ENCODE measurements at places on chromosomes 12 and 14.

DNA sequence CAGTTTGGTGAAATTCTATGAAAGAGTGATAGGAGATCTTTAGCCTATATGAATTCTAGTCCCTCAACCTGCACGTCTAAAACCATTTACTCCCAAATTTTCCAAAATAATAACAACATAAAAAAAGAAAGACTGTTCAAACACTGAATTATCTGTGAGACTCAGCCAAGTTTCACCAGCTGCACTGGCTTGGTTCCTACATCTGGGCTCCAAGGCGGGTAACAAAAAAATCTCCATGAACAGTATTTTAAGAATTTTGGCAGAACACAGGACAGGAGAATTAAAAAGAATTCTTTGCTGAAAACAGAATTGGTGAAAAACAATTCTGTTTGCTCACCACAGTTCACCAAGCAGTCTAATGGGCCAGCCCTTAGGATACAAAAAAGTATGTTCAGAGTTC is 536.8 kb upstream of the ATP2B1 start:
- DNase-seq: no peak

DNA sequence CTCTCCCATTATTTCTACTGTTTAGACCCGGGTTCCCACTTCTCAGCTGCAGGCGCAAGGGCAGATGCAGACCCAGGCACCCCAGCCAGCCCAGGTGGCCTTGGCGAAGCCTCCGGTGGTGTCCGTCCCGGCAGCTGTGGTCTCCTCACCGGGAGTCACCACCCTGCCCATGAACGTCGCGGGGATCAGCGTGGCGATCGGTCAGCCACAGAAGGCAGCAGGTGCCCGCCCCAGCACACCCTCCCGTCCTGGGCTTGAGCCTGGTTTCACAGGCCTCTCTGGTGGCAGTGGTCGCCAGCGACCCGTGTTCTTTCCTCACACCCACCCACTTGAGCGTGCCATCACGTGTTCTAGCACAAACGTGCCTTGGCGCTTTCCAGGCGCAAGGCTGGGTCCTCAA is 77.4 kb downstream of the DDX51 start:
- DNase-seq: no peak

GRCh38 chr12:30548203-30548602 is 147.5 kb downstream of the IPO8 start:
- no peak for DNase-seq

DNA sequence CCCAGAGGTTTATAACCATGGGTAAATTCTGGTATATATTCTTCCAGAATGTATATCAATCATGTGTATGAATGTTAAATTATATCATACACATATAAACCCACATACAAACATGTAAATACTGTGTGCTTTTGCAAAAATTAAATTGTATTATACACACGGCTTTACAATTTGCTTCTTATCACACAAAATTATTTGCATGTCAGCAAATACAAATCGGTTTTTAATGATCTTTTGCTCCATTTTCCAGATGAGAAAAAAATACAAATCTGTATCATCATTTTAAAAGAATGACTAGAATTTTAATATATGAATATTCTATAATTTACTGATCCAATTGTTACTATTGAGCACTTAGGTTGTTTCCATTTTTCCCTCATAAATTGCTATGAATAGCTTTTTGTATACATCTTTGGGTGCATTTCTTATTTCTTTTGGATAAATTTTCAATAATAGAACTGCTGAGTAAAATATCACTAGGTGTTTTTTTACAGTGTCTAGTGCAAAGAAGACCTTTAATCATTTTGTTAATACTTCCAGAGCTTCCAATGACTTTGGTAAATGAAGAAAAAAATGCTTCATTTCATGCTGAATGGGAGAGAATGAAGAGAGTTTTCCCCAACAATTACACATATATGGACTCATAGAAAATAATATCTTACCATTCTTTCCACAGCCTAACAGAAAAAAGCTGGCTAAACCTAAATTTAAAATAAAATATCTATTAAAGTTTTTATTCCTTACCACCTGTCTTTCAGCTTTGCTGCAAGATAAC is 3.5 kb downstream of the LYZ start:
- no peak for DNase-seq

DNA sequence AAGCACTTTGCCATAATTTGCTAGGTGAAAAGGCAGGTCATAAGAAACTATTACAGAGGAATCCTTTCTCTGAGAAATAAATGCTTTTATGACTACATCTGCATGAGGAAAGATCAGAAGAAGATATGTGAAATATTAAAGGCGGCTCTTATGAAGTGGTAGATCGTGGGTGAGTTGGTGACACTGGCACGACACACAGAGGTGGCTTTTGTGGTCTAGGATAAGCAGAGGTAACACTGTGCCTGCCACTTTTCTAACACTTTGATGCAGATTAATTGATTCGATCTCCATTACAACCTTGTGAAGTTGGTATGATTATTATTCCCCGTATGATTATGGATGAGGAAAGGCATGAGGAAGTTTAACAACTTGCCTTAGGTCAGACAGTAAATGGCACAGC is 60.0 kb upstream of the ELK3 start:
- DNase-seq: no peak

DNA sequence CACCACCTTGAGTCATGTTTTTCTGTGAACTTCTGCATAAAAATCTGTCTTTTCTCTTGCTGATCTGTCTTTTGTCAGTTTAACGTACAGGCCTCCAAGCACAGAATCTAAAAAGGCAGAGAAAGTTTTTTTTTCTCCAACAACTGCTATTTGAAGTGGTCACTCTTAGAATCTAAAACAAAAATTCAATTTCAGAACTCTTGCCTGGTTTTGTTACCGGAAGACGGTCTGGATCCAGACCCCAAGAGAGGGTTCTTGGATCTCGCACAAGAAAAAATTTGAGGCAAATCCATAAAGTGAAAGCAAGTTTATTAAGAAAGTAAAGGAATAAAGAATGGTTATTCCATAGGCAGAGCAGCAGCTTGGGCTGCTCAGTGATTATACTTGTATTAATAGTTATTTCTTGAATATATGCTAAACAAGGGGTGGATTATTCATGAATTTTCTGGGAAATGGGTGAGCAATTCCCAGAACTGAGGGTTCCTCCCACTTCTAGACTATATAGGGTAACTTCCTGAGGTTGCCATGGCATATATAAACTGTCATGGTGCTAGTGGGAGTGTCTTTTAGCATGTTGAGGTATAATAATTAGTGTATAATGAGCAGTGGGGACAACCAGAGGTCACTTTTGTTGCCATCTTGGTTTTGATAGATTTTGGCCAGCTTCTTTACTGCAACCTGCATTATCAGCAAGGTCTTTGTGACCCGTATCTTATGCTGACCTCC is 150.0 kb upstream of the PLEKHA5 start:
- DNase-seq: no peak

GRCh38 chr14:52265253-52265652 is 2.2 kb upstream of the PTGDR start:
- DNase-seq: no peak

- DNase-seq: no peak
These were observed 78.3 kb downstream of the NPAS3 start for GRCh38 chr14:33017016-33017415.

DNA sequence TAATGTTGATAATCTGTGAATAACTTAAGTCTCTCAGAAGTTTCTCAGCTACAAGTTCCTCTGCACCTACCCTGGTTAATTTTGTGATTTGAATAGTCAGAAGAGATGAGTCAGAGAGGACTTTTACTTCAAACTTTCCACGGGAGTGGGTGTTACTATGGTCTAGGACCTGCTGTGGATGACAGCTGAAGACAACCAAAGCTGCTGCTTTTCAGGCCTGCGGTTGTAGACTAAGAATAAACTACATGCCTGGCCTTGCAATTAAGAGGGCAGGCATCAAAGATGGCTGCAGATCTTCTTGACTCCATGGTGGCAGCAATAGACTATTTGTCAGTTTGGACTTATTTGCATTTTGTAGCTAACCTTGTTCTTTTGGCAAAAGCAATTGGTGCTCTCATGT is 227.1 kb upstream of the KRR1 start:
- no peak for DNase-seq

DNA sequence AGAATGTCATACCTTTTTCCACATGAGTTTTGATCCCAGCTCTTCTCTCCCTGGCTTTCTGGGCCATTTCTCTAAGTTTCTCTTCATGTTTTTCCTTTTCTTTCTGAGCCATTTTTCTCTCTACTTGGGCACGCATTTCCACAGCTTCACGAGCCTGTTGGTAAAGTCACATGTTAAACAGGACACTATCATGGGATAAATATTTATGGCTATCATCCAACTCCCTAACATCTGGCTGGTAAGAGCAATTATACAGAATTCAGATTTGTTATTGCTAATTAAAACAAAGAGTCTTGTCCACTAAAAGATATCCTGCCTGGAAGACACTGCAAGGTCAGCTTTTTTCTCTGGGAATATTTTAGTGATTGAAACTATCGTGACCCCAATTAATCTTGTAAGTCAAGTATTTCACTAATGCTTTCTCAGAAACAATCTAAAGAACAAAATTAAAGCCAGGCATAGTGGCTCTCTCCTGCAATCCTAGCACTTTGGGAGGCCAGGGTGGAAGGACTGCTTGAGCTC is 23.1 kb downstream of the SLIRP start:
- DNase-seq: no peak

- no peak for DNase-seq
These were observed 117.9 kb downstream of the SLC15A5 start for GRCh38 chr12:16159571-16159970.

GRCh38 chr12:124914392-124915238 is at the start of gene UBC:
UBC (minus strand) TSS chr12:124914650; CDS start chr12:124913771, 879 bp downstream.
- DNase-seq: peak; percentile 83

DNA sequence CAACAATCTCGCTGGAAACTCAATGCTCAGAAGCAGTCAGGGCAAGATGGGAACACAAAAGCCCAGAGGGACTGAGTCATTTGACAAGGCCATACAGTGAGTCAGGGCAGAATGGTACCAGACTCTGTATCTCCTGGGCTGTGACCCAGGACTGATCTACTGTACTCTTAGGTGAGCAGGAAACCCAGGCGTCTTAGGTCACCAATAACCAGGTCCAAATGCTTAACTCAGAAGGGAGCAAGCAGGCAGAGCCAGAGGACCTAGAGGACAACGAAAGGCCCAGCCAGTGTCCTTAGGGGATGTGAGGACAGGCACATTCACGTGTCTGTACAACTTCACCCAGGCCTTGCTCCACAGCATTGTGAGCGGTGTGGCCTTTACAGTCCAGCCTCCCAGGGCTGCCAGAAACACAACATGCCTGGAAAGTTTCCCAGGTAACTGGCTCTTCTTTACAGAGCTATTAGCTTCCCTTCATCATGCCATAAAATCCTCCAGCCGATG is 69.9 kb downstream of the ARL6IP4 start:
- no peak for DNase-seq

GRCh38 chr12:127194176-127194575 is 1072.8 kb upstream of the TMEM132C start:
- no peak for DNase-seq

- no peak for DNase-seq
These were observed 124.3 kb upstream of the EGLN3 start for GRCh38 chr14:34075042-34075744.

GRCh38 chr14:99951085-99951484 is 114.1 kb upstream of the EVL start:
- no peak for DNase-seq

- DNase-seq: no peak
These were observed 172.2 kb upstream of the DDHD1 start for GRCh38 chr14:53325176-53325806.

- no peak for DNase-seq
These were observed 162.3 kb downstream of the DAD1 start for GRCh38 chr14:22426711-22427110.

DNA sequence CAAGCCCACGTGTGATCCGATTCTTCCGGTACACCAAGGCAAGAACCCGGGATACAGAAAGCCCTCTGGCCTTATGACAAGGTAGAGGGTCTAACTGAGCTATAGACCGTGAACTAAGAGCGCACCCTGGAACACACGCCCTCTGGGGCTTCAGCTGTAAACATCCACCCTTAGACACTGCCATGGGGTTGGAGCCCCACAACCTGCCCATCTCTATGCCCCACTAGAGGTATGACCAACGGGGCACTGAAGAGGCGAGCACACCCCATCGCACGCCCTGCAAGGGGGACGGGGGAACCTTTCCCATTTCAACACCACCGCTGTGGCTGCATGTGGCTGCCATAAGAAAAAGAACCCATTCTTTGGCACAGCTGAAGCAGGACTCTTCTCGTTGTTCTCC is 1206.0 kb upstream of the TMEM132C start:
- no peak for DNase-seq

DNA sequence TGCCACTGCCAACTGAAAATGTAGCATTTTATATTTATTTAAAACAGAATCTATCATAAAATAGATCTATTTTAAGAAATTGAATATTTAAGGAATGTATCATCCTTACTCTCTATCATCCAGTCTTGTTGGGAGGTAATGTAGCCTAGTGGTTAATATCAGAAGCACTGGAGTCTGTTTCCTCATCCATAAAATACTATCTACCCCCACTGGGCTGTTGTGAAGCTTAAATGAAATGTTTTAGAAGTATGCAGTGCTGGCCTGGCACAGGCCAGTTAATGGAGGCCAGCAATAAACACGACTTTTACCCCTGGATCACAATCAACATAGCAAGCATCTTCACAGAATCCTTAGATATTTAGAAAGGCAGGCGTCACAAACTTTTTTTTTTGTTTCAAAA is 188.0 kb downstream of the CAND1 start:
- no peak for DNase-seq

DNA sequence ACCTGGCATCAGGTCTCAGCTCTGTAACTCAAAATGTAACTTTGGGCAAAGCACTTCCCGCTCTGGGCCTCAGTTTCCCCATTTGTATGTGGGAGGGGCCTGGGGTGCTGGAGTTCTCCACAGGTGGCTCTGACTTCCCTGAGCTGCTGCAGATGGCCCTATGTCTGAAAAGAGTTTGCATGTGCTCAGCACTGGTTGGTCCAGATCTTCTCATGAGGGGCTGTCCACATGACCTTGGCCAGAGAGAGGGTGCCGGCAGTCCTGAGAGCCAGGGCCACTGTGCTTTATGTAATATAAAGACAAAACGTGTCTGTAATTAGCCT is 7.2 kb upstream of the CACNA2D4 start:
- DNase-seq: no peak

DNA sequence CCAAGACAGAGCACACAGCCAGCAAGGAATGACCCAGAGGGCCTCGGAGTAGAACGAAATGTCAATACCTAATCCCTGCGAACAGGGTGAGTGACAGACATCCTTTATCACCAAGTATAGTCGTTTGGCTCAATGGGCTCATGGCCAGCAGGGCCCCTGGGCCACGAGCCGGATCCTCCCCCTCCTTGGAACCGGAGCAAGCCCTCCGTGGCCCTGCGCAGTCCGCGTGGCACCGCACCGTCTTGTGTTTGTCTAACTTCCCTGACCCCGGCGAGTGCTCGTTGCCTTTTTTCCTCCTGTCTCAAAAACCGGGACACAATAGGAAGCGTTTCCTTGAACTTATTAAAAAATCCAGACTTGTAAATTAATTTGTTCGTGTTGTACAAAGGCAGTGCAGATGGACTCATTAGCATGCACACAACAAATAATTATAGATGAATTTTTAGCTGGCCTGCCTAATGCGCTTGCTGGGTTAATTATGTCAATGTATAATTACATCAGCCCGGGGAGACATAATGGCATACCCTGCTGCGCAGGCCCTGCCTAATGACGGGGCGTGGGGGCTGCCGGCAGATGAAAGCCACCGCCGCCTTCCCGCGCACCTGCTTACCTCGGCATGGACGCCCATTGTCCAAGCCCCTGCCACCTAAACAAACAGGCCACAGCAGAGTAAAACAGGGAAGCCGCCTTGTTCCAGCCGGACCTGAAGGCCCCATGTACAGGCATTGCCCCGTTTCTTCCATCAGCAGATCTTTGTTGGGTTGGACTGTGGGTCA is 81.6 kb downstream of the PHETA1 start:
- DNase-seq: no peak

- no peak for DNase-seq
These were observed 157.4 kb upstream of the C14orf180 start for GRCh38 chr14:104421892-104422828.

All from activated CD4-positive, CD25-positive, alpha-beta regulatory T cell treated with anti-CD3 and anti-CD28 coated beads, Interleukin-2, amount 50 U/mL, for 16 hours (primary cell).